ENCODE measurements at places on chromosomes 5 and 9. TPM values are rescaled to one million over a fixed set of nuclear protein-coding genes. Genes with fewer than 3 reads are reported as not detected.

The ACOT12 gene
- not detected for total RNA-seq

The STC2 gene
- 3.4 TPM for total RNA-seq

The TMEM171 gene
- total RNA-seq, result not detected

The RNF208 gene
- not detected for total RNA-seq

The FCN2 gene
- total RNA-seq, result not detected

The SCGB3A2 gene
- not detected for total RNA-seq

The CDHR2 gene
- not detected for total RNA-seq

The GPRIN1 gene
- total RNA-seq, result not detected

The PMPCA gene
- 36.6 TPM for total RNA-seq

The ESM1 gene
- total RNA-seq, result not detected

The MYMK gene
- total RNA-seq, result not detected

The OR1J2 gene
- not detected for total RNA-seq

The GSN gene
- 1,619 TPM for total RNA-seq

The CCNG1 gene
- total RNA-seq, result 83.5 TPM

The RORB gene
- 32.1 TPM for total RNA-seq

The RMRP gene
- total RNA-seq, result 14,265 TPM

The PIP5KL1 gene
- 2.9 TPM for total RNA-seq

The CACNA1B gene
- total RNA-seq, result not detected

The FOXD4L3 gene
- total RNA-seq, result not detected

The TAS2R1 gene
- total RNA-seq, result not detected

The TBC1D9B gene
- total RNA-seq, result 152 TPM

The BAAT gene
- not detected for total RNA-seq

The SPATA6L gene
- total RNA-seq, result 13.6 TPM

The LCN9 gene
- not detected for total RNA-seq

The REEP2 gene
- total RNA-seq, result 0.77 TPM

The IFNB1 gene
- not detected for total RNA-seq

The SIT1 gene
- not detected for total RNA-seq

The LHX6 gene
- total RNA-seq, result 5.0 TPM

The PCDHA8 gene
- not detected for total RNA-seq

The PCDHGA4 gene
- 0.59 TPM for total RNA-seq

The TCOF1 gene
- 18.7 TPM for total RNA-seq

The DRD1 gene
- total RNA-seq, result not detected

The MACROH2A1 gene
- total RNA-seq, result 148 TPM

The SLC36A3 gene
- not detected for total RNA-seq

The TMEM252 gene
- 0.69 TPM for total RNA-seq

The QSOX2 gene
- total RNA-seq, result 7.9 TPM

The RNF183 gene
- not detected for total RNA-seq

The IFNA16 gene
- total RNA-seq, result not detected

The SARDH gene
- not detected for total RNA-seq

The ADRB2 gene
- total RNA-seq, result 2.9 TPM

The LRSAM1 gene
- 6.5 TPM for total RNA-seq

The SPINK14 gene
- total RNA-seq, result not detected

Measured in uterus (tissue), 4 donors.